8988T (cell line): ENCODE measurements at places on chromosomes 3 and 15.

DNA sequence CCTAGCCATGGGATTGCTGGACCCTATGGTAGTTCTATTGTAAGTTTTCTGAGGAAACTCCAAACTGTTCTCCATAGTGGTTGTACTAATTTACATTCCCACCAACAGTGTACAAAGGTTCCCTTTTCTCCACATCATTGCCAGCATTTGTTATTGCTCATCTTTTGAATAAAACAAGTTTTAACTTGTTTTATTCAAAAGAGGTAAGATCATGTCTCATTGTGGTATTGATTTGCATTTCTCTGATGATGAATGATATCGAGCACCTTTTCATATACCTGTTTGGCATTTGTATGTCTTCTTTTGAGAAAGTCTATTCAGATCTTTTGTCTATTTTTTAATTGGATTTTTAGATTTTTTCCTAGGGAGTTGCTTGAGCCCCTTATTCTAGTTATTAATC lies 819.1 kb downstream of the TUSC7 start:
- DNase-seq = no peak

GRCh38 chr3:124076235-124076634 lies 84.3 kb upstream of the ROPN1 start:
- no peak for DNase-seq

- DNase-seq = no peak
These were observed 1139.0 kb downstream of the ROBO2 start for GRCh38 chr3:78178740-78179363.

DNA sequence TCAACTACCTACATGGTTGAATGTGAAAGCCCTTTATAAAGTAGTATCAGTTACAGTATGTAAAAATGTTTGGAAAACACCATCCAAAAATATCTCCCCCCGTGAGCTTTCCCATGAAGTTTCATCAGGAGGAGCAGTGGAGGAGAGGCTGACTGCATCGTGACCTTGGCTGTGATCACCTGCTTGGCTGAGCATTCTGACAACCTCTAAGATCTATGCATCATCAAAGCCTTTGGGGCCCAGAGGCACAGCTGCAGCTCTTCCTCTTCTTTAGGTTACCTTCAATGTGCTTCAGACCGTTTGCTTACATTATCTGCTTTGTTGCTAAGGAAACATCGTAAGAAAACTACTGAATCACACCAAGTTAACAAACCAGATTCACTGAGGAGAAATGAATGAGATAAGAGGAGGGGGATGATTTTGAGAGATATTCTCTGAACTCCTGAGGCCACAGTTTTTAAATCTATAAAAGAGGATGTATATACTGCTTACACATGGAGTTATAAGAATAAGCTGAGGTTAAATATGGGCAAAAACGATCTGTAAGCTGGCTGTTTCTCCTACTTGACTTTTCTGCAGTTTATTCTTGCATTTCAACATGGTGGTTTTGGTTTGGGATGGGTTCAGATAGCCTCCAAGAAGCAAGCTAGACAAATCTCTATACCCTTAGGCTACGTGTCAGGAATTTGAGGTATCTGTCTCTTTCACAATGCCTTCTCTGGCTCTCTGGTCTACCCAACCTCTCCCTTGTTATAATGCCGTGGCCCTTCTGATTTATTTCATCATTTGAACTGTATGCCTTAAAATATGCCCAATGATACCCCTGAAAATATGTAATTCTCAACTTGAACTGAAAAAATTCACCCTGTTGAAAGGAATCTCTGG lies 4.0 kb downstream of the GCSAM start:
- no peak for DNase-seq

- DNase-seq = no peak
These were observed 6.7 kb downstream of the CA12 start for GRCh38 chr15:63374686-63375520.

DNA sequence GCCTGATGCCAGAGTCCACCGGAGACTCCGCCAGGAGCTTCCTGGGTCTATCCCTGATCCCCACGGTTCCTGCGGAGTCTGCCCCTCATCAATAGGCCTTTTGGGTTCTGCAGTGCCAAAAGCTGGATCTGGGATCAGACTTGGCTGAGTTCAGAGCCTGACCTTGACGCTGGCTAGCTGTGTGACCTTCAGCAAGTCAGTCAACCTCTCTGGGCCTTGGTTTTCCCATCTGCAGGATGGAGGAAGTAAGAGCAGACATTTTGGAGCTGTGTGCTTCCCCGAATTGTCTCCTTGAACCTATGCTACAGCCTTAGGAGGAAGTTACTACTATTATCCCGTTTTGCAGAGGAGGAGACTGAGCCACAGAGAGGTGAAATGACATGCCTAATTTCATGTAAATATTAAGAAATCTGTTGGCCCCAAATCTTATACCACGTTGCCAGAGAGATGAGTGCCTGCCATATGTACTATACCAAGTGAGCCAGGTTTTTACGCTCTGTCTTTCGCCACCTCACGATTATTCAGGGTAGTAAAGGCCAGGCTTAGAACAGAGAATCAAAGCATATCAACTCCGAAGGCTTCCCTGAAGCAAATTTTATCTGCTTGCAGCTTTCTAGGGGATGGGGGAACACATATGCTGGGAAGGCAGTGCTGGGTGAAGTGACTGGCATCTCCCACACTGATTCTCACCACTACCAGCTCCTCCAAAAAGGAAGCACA lies 112.5 kb downstream of the SRGAP3 start:
- DNase-seq = no peak

- DNase-seq = no peak
These were observed 37.2 kb upstream of the DLG1 start for GRCh38 chr3:197335428-197336132.

GRCh38 chr3:111285694-111286093 lies 214.1 kb downstream of the NECTIN3 start:
- DNase-seq = no peak
